Activated T-cell treated with anti-CD3 and anti-CD28 coated beads, Interleukin-2, amount 50 U/mL, for 48 hours (primary cell): ENCODE measurements at places on chromosomes 1 and 21.

GRCh38 chr1:64215576-64215975 is 12.2 kb downstream of the UBE2U start:
- no peak for DNase-seq

DNA sequence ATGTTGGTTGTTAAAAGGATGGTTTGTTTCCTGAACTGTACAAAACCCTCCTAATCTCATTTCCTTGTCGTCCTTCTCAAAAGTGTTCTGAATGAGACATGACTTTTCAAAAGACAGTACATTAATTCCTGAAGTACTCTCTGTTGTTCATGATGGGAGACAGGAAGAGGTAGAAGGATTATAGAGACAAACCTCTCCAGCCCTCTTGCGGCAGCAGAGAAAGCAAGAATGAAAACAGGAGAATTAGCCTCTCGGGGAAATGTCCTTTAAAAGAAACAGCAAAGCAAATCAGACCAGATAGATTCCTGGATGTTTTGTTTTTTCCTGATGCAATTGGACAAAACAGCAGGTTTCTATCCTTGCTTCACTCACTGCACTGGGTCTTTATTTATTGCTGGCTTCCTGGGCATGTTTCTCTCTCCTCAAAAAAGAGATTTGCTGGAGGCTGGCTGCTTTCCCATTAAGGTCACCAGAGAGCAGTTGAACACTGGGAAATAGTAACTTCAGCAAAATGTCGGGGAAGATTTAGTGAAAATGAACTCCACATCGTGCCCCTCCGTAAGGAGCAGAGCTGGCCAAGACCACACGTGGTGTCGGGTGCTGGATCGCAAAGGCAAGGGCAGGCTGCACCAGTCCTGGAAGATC is 145.8 kb upstream of the SYT6 start:
- no peak for DNase-seq

GRCh38 chr1:184545601-184546000 is 158.8 kb downstream of the C1orf21 start:
- no peak for DNase-seq

DNA sequence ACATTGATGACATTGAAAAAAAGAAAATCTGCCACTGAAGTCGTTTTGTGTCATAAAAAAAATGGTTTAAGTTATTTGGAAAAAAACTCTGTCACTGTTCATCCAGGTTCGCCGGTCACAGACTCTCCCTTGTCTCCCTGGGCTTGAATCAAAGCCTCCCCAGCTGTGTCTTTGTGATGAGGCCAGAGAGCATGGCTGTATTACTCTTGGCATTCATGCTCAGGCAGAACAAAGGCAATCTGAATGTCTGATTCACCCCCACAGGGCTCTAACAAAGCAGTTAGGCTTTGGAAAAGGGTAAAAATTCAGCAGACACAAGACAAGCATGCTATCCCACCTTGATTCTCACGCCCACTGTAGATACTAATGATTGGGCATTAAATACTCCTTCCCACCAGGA is 304.3 kb upstream of the PLD5 start:
- no peak for DNase-seq

GRCh38 chr1:5859766-5860165 is 132.5 kb downstream of the NPHP4 start:
- DNase-seq, result no peak

GRCh38 chr1:54766726-54767125 is 2.4 kb upstream of the PARS2 start:
- no peak for DNase-seq

DNA sequence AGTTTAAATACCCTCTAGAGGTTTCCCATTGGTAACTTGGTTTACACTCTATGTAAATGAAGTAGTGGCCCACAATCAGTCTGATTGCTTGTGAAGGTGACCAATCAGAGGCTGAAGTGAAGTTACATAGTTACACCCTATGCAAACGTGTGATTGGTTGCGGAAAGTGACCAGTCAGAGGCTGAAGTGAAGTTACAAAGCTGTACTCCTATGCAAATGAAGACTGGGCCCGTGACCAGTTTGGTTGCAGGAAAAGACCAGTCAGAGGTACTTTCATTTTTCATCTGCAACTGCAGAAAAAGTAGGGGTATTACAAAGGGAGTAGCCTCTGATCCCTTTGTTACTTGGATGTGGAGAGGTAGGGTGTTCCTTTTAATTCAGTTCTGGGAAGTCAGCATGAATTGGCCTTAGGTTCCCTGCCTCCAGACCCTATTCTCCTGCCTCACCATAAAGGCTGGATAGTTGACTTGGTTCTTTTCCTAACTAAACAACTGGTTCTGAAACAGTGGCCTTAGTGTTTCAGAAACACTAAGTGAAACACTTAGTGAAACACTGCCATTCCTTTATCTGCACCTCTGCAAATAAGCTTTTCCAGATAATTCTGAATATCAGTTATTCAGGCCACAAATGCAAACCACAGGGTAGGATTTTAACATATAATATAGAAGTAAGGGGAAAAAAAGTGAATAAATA is 39.3 kb downstream of the MAGI3 start:
- DNase-seq, result no peak

DNA sequence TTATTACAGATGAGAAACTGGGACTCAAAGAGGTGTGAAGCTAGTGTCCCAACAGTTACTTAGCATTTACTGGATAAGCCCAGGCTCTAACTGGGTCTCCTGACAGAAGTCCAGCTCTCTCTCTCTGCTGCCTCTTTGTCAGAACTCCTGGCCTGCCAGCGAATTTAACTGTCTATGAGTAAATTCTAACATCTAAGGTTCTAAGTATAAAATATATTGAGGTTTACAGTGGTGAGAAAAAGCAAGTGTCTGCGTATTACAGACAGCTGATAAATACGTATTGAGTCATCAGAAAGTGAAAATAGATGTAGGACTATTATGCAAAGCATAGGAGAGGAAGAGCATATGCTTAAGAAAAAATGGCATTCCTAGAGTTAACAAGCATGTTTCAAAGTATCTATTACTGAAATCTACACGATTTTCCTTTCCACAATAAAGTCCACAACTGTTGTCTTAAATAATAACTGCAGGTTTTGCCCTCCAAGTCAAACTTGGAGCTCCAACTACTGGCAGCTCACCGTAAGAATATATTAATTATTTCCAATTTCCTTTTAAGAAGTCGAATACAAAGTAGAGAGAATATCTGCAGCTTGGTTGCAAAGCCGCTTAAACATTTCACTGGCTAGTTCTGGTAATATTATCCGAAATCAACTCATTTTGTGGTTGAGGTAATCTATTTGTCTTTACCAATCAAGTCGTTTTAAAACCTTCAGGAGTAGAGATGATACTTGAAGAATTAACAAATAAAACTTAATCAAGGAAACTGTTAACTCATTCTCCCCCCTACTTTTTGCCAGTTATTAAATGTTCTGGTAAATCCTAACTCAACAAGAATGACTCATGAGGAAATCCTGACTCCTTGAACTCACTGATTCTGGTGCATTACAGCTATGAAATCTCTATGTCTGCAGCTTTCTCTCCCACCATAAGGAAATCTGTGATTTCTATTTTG is 1.4 kb upstream of the RGS2 start:
- peak; percentile 25 for DNase-seq

DNA sequence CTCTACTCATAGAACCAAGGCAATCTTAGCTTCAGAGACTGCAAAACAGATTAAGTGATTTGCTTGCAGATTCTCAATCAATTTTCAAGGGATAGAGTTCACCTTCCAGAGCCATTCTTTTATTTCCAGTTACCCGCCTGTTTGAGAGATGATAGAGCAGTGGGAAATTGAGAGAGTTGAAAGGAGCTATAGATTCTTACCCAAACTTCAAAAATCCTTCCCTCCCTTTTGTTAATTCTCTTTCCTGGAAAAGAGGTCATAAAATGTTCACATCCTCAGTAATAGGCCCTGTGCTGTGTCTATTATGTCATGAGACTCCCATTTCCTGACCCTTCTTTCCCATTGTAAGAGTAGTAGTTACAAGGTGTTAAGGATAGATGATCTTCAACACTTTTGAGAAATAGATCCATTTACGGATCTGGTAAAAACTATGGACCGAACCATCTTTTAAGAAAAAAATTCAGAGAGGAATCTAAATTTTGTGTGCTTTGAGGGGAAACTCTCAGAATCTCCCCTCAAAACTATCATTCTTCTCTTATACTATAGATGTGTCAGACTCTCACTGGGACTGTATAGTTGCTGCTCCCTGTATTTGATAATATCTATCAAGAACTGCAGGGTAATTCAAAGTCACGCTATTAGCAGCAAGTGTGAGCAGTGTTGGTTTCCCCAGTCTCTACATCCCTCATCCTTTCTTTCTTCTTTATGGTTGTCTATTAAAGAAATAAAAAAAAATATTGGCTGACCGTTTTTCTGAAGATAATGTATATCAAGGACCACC is 8.0 kb downstream of the RGS4 start:
- DNase-seq, result no peak

DNA sequence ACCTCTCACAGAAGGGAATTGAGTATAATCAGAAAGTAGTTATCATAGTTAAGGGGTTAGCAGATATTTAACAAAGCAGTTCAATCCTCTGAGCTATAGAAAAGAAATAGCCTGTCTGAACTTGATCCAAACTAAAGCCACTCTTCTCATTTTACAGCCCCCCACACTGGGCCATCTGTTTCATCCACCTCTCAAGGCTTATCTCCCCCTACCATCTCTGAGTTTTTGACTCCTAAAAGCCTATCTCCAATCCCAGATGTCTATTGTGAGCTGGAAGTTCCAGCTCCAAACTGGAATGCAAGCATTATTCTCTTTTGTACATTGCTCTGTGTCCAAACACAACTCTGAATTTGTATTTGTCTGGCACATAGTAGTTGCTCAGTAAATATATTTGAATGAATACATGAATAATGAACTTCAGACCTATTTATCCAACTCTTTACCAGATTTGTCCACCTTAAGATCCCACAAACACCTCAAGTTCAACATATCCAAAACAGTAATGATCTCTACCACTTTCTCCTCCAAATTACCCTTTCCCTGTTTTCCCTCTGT is 98.1 kb downstream of the PLPP3 start:
- no peak for DNase-seq

DNA sequence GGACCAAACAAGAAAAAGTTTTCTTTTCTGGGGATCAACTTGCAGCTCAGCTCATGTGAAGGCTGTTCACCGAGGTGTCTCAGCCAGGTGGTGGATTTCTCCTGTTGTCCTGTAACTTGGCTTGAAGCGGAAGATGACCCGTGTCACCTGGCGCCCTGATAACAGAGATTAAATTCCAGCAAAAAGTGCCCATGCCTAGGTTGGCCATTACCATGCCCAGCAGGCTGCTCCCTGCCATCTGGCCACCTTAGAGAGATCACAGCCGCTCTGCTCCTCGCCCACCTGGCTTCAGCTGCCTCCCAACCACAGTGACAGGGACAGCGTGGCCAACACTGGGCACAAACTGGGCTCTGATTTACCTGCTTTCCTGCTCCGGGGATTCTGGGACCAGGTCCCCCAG is 149.5 kb downstream of the ZBTB18 start:
- no peak for DNase-seq

DNA sequence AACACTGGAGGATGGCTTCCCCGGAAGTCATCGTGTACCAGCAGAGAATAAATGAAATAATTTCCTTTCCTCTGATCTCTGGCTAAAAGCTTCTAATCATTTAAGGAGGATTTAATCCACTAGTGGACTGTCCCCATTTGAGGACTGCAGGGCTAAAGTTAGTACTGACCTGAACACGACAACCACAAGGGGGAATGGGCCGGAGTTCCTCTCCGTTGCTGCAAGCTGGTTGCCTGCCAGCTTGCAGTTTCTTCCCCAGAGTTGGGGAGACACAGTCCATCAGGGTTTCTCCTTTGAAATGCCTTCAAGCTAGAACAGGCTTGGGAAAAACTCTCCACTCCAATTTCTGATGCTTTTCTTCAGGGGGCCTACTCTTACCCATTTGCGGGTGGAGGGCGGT is 35.5 kb upstream of the NPL start:
- DNase-seq, result no peak

DNA sequence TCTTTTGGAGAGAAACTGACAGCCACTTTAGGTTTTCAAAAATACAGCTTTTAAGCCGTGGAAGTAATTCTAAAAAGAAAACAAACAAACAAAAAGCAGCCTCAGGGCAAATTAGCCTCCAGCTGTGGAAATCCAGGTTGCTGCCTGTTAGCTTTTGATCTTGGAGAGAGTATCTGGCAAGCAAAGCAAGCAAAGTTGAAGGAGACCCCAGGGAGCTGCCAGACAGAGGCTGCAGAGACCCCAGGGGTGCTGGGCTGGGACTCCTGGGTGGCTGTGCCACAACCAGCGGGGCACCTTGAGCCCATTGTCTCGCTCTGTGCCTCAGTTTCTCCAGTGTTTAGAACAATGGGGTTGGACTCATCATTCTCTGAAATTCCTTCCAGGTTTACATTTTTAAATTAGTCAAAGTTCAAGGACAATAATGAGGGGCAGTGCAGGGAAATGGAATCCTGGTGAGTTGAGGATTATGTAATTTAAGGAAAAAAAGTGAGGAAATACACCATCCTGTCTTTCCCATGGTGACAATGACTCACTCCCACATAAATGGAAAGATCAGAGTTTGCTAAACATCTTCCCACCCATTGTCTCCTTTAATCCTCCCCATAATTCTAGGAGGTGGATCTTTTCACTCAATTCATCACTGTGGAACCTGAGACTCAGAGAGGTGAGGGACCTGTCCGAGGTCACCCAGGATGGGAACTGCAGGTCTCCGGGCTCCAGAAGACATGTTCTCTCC is 480.5 kb downstream of the MATN1 start:
- no peak for DNase-seq

GRCh38 chr1:162172311-162173102 is 103.0 kb downstream of the NOS1AP start:
- DNase-seq, result no peak

- no peak for DNase-seq
Measured at GRCh38 chr1:4108758-4109627, 208.9 kb upstream of the C1orf174 start.

GRCh38 chr21:35475009-35475408 is 425.9 kb upstream of the RUNX1 start:
- no peak for DNase-seq

GRCh38 chr1:40315795-40316594 is 1.1 kb downstream of the COL9A2 start:
- peak; percentile 65 for DNase-seq

DNA sequence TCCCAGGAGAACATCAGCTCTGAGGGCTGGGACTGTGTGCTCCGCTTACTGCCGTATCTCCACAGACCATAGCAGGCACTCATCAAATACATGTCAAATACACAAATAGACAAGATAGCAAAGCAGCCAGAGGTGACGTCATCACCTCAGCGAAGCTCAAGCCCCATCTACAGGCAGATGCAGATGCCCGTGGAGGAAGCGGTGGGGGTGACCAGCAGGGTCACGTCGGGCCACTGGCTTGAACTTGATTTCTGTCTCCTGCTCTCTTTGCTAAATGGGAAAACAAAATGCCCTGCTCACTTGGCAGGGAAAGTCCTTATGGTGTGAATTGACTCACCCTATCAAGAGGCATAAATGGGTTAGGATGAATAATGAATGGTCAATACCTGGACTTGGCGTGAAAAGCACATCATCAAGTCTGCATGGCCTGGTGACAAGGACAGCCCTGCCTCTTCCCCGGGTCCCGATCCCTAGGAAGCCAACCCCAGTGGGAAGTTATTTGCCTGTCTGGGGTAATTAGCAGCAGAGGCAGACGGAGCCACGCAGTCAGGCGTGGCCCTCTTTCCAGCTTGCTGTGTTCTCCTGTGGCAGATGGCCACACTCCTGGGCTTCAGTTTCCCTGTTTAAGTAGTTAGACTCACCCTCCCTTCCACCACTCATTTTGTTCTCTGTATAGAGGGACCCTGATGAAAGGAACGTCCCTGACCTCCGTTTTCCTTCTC is 536.0 kb downstream of the NPHP4 start:
- DNase-seq, result no peak

- peak; percentile 84 for DNase-seq
Measured at GRCh38 chr1:158149577-158150269, 31.0 kb upstream of the CD1D start.

GRCh38 chr1:75469586-75470173 is 141.2 kb downstream of the SLC44A5 start:
- DNase-seq, result no peak
